ENCODE measurements at places on chromosomes 2 and 18.

- DNase-seq, result no peak
Observed at GRCh38 chr2:39416140-39416539, 20.9 kb downstream of the MAP4K3 start.

GRCh38 chr2:197268786-197269584 is 41.6 kb downstream of the ANKRD44 start:
- no peak for DNase-seq

DNA sequence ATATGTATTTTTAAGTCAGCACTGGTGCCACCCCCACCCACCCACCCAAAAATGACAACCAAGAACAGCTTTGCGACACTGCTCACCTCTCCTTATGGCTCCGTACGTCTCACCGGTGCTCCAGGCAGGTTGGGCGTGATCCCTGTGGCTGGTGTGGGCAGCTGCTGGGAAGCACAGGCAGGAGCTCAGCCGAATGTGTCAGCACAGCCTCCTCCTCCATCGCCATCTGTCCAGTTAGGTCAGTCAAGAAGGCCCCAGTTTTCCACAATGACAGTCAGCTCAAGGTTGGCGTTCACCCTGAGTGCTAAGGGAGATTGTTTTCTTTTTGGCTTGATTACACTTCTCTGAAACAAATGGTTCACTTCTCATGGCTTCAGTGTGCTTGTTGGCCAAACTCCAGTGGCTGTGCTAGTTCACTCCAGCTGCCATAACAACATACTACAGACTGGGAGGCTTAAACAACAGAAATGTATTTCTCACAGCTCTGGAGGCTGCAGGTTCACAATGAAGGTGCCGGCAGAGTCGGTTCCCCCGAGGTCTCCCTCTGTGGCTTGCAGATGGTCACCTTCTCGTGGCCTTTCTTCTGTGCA is 30.2 kb downstream of the AMER3 start:
- DNase-seq, result no peak

DNA sequence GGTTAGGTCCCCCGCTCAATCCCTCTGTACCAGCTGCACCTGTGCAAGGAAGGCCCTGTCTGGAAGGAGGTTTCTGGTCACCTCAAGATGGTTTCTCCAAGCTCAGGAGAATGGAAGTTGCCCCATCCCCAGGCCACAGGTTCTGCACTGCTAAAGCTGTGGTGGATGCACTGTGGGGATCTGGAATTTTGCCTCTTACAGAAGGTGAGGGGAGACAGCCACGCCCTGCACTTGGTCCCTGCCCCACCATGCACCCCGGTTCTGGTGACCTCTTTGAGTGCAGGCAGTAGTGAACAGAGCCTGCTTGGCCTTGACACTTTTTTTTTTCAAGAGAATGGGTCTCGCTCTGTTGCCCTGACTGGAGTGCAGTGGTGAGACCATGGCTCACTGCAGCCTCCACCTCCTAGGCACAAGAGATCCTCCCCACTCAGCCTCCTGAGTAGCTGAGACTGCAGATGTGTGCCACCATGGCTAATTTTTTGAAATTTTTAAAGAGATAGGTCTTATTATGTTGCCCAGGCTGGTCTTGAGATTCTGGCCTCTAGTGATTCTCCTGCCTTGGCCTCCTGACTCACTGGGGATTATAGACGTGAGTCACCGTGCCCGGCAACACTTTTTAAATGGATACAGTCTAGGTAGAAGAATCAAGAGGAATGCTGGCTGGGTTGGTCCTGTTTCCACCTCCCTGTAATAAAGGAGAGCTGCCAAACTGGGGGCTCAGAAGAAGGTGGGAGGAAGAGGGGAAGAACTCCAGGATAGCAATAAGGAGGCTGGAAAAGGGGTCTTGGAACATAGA is 5.8 kb upstream of the NT5DC4 start:
- DNase-seq, result no peak

DNA sequence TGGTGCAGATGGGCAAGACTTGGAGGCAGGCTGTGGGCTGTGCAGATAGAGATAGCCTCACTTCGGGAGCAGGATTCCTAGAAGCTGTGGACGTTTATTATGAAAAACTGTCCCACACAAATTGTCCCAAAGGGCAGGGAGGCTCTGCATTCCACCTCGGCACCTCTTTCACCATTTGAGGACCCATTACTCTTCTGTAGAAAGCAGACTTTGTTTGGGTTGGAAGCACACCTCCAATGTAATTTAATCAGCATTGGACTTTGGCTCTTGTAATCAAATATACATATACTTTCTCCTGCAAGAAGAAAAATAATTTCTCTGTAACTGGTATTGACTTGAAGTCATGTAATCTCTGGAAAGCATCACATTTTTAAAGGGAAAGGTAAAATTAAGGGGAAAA is 8.5 kb downstream of the ONECUT2 start:
- no peak for DNase-seq

DNA sequence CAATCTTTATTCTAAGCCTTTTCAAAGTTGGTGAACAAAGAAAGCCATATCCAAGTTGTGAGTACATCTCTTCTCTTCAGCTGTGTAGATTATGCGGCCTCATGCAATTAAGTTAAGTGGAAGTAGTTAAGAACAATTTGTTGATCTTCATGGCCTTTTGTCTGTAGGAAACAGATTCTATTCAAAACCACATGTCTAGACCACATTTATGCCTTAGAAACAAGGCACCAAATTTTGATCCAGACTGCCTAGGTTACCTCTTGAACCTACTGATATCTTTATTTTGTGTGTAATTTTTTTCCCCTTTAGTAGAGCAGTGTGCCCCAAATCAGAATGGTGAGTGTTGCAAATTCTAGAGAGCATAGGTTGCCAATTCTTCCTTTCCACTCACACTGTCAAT is 101.6 kb upstream of the CERS6 start:
- no peak for DNase-seq

DNA sequence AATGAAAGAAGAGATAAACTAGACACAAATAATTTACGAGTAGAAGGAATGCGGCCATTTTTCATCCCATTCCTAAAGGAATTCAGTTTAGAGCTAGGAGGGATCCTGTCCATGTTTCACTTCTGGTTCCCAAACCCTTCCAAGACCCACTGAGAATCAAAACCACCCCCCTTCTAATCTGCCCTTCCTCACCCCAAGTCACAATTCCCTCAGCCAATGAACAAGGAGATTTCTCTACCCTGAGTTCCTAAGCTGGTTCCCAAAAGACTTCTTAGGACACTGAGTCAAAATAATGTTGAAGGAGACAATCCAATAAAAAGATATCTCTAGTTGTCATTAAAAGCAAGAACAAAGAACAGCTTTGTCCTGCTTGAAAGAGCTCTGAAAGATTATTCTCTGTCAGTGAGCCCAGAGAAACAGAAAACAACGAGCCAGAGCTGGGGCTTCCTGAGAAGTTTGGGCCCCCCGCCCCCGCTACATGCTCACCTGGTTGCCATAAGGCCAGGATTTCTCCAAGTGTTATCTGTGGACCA is 45.7 kb downstream of the STK39 start:
- no peak for DNase-seq

- no peak for DNase-seq
Observed at GRCh38 chr2:151534001-151534400, 124.3 kb downstream of the RIF1 start.

DNA sequence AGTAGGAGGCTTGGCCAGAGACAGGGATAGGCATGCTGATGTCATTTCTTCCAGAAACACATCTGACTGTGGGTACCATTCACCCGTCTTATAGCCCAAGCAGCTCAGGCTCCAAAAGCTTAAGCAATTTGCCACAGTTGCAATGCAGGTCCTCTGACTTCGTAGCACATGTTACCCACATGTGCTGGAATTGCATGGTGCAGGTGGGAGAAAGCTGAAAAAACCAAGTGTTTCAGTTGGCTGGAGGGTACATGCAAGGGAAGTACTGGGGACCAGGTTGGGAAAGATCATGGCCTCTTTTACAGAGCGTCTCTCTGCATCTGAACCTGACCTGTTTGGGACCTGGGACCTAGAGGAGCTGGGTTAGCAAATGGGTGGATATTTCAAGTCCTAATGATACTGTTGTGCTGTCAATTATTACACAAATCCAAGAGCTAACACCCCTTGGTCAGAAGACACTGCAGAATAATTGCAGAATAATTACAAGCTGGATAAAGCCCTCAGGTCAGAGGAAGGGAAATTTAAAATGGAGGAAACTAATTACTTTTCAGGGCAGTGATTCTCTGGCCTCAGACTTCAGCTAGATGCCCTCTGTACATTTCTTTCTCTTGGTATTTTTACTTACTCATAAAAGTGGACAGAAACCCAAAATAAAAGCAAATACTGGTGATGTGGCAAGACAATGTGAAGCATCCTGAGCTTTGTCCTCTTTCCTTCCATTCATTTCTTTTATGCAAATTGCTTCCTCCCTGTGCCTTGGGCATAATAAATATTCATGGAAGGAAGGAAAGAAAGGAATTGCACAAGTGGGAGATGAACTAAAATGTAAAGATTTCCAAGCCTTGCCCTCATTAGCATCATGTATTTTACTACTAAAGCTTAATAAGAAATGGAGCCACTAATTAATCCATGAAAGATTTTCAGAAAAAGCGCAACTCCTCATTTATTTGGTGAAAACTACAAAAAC is 45.6 kb upstream of the TTC39C start:
- DNase-seq, result no peak

DNA sequence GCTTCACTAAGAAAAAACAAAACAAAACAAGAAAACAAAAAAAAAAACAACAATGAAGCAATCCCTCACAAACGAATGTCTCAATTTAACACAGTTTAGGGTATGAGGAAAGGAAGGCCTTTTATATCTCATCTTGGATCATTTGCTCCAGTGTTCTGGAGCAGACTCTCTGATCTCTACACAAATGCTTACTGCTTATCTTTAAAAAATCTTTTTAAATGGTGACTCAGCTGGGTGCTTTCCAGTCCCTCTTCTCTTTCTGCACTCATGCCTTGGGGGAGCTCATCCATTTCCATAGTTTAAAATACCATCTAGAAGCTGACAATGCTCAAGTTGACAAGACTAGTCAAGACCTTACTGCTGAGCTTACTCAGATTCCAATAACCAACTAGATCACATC is 56.2 kb downstream of the ETAA1 start:
- DNase-seq, result no peak

DNA sequence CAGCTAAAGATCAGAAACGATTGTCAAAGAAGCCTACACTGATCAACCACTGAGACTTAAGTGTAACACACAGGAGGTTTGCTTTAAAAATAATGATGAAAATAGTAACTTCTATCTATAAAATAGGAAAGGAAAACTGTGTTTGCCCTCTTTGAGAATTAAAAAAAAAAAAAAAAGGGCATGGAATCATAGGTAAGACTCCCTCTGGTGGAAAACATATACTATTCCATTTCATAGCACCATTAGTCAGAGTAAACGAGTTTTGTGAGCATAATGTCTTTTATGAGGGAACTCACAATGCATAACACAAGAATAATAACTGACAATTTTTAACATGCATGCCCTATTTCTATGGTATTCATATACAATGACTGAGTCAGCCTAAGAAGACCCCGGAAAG is 36.3 kb downstream of the SLC35F5 start:
- no peak for DNase-seq

GRCh38 chr18:57900906-57901435 is 97.9 kb upstream of the ATP8B1 start:
- no peak for DNase-seq

GRCh38 chr18:48850822-48851598 is 99.8 kb downstream of the SMAD7 start:
- no peak for DNase-seq

DNA sequence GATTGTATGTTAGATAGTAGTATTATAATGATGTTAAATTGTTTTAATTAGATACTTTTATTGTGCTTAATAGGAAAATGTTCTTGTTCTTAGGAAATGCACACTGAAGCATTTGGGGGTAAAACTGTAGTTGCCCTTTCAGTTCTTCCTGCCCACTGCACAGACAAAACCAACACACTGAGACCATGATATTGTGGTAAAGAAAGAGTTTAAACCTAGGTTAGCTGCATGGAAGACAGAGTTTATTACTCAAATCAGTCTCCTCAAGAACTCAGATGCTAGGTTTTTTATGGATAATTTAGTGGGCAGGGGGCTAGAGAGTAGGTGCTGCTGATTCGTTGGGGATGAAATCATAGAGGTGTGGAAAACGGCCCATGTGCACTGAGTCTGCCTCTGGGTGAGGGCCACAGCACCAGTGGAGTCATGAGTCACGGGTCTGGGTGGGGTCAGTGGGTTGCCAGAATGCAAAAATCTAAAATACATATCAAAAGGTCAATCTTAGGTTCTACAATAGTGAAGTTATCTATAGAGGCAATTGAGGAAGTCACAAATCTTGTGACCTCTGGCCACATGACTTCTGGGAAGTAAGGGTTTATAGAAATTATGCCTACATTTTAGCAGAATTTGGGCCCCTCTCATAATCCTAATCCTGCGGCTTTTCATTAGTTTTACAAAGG is 283.4 kb upstream of the FBXO11 start:
- no peak for DNase-seq

DNA sequence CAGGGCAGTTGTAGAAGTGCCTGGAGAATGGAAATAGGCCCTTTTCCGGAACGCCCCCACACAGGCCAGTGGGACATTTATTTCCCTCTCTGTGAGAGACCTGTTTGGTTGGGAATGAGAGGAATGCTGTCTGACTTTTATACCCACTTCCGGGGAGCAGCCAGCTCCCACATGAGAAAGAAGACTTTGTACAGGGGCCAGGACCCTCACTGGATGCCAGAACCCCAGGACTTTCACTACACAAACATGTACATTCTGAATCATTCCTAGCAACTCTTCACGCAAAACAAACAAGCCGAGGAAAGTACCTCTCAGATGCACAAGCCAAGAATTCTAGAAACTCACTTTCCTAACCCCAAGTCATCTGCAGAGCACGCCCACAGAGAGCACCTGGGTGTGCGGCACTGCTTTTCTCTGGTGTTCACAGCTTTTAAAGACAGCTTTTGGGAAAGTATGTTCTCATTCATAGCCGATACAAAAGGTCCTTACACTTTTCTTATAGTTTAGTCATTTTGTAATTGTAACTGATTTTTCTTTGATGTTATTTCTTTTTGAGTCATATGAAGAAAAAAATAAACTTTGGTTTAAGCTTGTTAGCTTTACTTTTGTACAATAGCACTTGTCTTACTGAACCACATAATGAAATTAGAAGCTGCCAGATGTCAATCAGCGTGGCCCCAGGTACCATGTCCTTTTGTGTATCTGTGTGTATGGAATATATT is 856.1 kb upstream of the ID2 start:
- no peak for DNase-seq

DNA sequence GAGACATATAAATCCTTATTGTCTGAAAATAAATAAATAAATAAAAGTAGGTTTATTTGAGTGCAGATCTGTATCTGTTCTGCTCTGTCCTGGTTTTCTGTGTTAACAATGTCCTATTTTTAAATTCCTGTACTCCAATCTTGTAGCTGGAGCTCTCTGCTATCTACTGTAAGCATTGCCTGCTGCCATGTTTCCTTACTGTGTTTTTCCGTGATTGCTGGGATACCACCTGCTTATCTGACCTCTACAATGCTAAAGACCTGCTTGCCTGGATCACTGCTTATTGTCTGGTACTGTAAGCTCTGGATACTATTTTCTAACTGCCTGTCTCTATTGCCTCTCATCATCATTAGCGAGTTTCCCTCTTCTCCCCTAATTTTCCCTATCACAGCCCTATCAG is 11.6 kb downstream of the PTPN4 start:
- DNase-seq, result no peak
